ENCODE measurements at places on chromosomes 1 and 21.

DNA sequence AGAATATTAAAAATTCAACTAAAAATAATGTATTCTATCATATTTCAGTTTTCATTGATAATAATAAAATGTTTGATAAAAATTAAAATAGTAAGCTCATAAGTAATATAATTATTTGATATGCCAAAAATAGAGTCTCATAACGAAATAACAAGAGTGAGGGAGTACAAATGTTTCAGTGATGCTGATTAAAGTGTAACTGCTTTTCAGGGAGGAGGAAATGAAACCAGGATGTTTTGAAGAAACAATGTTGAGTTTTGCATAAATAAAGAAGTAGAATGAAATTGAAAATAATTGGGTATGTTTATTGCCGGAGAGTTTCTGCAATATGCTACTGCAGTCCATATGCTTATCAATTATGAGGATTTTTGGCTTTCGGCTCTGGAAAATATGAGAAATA is 1159.8 kb upstream of the ADGRL2 start:
- ATAC-seq, result no peak

DNA sequence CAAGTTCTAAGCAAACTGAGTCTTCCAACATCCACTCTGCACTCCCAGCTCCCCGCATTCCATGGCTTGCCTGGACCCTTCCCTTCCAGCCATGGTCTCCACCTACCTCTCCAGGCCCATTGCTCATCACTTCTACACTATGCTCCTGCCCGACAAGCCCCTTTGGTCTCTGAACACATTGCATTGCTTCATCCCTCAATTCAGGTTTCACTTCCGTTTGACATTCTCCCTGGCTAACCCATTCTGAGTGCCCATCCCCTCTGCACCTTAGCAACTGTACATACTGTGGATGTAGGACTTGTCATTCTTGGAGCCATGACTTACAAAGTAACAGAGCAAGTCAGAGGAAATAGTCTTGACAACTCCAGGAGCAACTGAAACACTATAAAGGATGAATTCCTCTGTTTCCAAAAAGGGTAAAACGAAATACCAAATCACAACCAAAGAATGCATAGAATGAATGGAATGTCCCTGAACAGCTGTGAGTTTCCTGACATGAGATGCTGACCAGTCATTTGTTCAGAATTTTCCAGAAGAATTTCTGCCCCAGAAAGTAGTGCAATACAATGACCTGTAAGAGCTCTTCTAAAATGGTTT is 66.7 kb downstream of the KCNJ6 start:
- ATAC-seq, result no peak

GRCh38 chr1:175225805-175226129 is 33.2 kb upstream of the KIAA0040 start:
- no peak for ATAC-seq

- ATAC-seq, result no peak
These were observed 501.9 kb upstream of the USP24 start for GRCh38 chr1:55717111-55717510.

GRCh38 chr1:167439301-167439988 is 78.9 kb downstream of the CD247 start:
- peak; percentile 53 for ATAC-seq

DNA sequence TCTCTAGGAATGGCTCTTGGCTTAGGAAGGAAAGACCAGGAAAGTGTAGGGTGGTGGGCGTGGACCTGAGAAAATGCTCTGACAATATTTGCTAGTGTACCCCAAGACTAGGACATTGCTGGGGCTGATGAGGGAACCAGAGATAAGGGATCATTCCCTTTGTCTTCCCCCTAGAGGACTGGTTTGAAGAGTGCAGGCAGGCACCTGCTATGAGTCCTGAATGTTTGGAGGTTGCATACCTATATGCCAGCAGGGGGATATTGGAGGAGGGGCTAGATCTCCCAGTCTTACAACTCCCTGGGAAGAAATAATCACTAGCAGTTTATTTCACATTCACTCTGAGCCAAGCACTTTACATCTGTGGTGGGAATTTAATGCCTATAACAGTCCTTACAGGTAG is 6.0 kb upstream of the BCL10 start:
- ATAC-seq, result no peak

- no peak for ATAC-seq
These were observed 2.2 kb upstream of the ZBTB21 start for GRCh38 chr21:42012344-42012743.

GRCh38 chr1:230253150-230253549 is 173.0 kb downstream of the PGBD5 start:
- no peak for ATAC-seq

DNA sequence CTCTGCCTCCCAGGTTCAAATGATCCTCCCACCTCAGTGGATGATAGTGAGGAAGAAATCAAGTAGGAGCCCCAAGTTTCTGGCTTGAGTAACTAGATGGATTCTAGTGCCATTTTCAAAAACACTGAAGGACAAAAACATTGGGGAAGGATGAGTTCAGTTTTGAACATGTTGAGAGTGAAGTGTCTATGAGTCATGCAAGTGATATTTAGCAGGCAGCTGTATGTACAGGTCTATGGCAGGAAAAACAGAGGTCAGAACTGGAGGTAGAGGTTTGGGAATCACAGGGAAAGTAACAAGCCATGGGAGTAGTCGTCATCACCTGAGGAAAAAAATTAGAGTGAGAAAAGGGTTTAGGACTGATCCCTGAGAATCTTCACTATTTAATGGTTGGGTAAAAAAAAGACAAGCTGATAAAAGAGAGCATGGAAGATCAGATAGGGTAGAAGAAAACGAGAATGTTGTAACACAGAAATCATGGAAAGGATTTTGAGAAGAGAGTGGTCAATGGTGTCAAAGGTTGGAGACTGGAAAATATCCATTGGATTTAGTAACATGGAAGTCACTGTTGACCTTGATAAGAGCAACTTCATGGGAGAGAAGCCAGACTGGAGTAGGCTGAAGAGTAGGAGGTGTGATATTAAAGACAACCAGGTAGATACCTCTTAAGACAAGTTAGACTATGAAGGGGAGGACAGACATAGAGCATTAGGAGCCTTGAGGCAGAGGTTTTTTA is 53.1 kb downstream of the DIPK1A start:
- peak; percentile 55 for ATAC-seq

DNA sequence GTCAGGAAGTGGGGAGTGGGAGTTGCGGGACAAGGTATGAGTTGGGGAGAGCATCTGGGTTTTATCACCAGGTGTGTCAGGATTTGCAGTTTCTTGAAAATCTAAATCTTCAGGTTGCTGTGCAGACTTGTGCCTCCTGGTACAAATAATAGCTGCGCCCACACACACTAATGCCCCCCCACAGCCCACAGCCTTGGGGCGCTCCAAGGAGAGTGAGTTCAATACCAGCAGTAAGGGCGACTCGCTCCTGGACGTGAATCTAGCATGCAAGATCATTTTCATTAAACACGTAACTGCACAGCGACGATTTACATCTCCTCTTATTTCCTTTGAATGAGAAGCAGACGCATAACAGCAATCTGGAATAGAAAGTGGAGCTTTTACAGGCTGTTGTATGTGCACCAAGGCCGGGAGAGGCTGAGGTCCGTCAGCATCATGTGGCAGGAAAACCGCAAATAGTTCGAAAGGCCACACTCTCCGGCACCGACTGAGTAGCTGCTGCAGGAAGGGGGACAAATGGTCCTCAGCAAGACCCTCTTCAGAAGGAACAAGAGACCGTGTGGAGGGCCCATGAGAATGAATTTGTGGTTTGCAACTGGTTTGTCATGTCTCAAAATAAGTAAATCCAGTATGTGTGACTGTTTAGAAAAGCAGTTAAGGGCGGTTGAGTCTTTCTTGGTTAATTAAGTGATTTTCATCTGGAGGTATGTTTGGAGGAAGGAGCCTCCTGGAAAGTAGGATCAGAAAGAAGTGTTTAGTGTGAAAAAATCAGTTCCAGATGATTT is 439.5 kb downstream of the SMYD3 start:
- ATAC-seq, result no peak

DNA sequence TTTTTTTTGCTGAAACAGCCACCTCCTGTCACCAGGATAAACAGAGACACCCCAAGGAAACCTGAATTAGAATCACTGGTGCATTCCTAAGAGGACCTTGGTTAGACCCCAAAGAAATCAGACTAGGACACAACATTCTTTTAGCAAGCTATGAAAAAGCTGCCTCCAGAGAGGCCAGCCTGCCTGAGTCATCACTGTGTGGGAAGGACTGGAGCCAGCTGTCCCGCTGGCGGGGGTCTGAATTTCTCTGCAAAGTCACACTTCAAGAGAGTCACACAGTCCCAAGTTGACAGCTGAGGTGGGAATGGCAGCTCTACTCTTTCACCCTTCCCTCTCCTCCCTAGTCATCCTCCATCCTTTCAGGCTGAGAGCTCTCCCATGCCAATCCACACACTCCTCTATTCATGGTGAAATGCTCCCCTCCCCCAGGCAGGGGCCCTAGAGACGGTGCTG is 405.0 kb upstream of the POU3F1 start:
- peak; percentile 72 for ATAC-seq

- no peak for ATAC-seq
These were observed 243.7 kb downstream of the PBX1 start for GRCh38 chr1:164802529-164803282.

- no peak for ATAC-seq
These were observed 16.3 kb upstream of the PTTG1IP start for GRCh38 chr21:44889625-44890337.

DNA sequence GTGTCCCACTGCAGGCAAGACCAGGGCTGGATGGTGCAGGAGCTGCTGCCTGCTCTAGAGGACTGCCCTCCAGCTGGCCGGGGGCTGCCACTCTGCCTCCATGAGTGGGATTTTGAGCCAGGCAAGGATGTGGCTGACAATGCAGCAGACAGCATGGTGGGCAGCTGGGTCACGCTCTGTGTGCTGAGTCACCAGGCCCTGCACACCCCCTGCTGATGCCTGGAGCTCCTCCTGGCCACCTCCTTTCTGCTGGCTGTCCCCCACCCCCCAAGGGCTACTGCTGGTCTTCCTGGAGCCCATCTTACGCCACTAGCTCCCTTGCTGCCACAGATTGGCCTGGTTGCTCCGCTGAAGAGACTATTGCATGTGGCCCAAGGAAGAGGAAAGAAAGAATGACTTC is 3.9 kb upstream of the ZSCAN20 start:
- no peak for ATAC-seq

DNA sequence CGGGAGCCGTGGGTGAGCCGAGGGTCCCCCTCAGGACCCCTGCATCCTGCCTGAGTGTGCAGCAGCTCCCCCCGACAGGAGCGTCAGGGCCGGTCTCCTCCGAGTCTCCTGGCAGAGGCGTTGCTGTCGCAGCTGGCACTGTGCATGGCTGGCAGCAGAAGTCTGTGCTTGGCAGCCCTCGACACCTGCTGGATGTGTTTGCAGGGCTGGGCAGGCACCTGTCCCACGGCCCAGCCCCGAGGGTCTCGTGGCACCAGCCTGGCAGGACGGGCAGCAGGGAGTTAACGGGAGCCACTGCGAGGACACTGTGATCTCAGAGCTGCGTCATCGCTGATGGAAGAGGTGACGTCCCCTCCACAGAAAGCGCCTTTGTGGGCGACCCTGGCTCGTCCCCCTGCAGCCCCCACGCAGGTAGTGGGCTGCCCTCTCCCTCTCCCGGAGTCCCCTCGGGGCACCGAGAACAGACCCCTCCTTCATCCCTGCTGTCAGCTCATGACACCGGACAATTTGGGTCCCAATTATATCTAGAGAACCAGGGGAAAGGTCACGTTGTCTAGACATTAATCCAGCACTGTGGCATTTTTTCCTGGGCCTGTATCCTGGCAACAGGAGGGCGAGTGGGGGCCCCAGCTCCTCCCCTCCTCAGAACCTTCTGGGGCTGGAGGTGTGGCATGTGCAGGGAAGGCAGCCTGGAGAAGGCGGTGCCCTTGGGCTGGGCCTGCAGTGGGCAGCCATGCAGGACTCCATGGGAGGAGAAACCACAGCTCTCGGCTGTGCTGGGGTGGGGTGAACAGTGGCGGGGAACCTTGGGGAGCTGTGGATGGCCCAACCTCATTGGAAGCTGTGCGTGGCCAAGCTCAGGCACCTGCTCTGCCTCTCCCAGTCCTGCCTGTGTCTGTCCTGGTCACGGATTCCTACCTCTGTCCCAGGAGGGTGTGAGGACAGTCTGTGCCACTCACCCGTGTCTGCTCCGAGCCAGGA is 15.4 kb downstream of the COL18A1 start:
- peak; percentile 27 for ATAC-seq

DNA sequence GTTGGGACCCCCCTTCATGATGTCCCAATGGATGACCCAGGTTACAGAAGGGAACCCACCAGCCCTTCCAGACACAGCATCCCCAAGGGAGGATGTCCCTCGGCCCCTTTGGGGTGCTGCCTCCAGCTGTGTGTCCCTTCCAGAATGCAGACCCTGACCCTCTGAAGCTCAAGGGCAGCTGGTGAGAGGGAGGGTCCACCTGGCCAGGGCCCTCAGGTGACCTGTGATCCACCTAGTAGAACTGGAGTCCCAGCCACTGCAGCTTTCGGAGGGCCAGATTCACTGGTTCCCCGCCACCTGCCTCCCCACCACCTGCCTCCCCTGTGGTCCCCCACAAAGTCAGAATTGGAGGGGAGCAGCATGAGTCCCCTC is 9.6 kb upstream of the TFF1 start:
- no peak for ATAC-seq

- ATAC-seq, result peak; percentile 71
These were observed 41.0 kb upstream of the COL18A1 start for GRCh38 chr21:45363921-45364467.

DNA sequence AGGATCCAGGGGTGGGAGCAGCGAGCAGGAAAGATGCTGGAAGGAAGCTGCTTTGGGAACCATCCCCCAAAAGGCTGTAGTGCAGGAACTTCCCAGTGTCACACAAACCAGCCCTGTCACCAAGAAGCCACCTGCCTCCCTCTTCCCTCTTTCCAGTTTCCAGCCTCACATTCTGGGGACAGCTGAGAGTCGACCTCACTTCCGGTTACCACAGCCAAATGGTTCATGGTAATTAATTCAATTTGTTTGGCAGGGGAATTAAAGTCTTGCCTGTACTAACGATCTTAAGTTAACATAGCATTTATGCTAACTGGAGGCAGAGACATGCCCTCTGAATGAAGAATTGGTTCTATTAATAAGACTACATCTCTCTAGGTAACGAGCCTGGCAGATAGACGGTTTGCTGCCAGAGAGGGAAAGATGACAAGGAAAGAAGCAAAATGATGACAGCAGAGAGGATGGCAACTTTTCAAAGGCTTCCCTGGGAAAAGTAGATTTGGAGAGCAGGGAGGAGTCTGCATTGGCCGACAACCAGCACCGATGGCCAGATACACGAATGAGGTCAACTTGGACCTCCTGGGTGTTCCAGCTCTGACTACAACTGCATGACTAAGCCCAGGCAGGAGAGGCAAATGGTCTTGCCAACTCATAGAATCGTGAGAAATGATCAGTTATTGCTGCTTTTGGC is 64.1 kb downstream of the TMCO4 start:
- ATAC-seq, result peak; percentile 85

GRCh38 chr1:205017001-205017400 is 26.0 kb upstream of the CNTN2 start:
- no peak for ATAC-seq

- peak; percentile 42 for ATAC-seq
These were observed 39.4 kb downstream of the DMRTB1 start for GRCh38 chr1:53498555-53499131.

DNA sequence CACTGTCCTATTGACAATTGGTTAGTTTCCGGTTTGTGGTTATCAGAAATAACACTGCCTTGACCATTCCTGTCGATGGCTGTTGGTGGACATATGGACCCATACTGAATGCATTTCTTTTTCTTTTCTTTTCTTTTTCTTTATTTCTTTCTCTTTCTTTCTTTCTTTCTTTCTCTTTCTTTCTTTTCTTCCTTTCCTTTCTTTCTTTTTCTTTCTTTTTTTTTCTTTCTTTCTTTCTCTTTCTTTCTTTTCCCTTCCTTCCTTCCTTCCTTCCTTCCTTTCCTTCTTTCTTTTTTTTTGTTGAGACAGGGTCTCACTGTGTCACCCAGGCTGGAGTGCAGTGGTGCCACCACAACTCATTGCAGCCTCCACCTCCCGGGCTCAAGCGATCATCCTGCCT is 24.4 kb downstream of the RIPPLY3 start:
- ATAC-seq, result no peak
